Activated CD4-positive, alpha-beta T cell treated with anti-CD3 and anti-CD28 coated beads, Interleukin-2, amount 10 ng/mL, durations not matched to agents 7 days and 5 days (primary cell): ENCODE measurements at places on chromosomes 7 and 10. TPM values are rescaled to one million over a fixed set of nuclear protein-coding genes. Genes with fewer than 3 reads are reported as not detected.

- no peaks in the 10 kb centered on the region for H3K4me1 ChIP-seq
- H3K36me3 ChIP-seq: no peaks in the 10 kb centered on the region
- DNase-seq: no peak
- no peak overlapping the region for H3K4me3 ChIP-seq
- H3K27me3 ChIP-seq: no peaks in the 10 kb centered on the region
Measured at GRCh38 chr10:44520651-44521050, 135.8 kb upstream of the CXCL12 start.

- H3K27ac ChIP-seq: peak overlapping the region; percentile 78
- H3K4me1 ChIP-seq: peaks cover 30% of the 10 kb centered on the region
- DNase-seq: no peak
- H3K4me3 ChIP-seq: peak overlapping the region; percentile 0
Measured at GRCh38 chr10:124748953-124749645, 4.9 kb upstream of the FAM53B start.

GRCh38 chr10:17989908-17990767 is 38.4 kb downstream of the SLC39A12 start:
- H3K4me3 ChIP-seq: no peak overlapping the region
- H3K27me3 ChIP-seq: no peaks in the 10 kb centered on the region
- no peak for DNase-seq
- H3K27ac ChIP-seq: no peak overlapping the region
- H3K4me1 ChIP-seq: no peaks in the 10 kb centered on the region

DNA sequence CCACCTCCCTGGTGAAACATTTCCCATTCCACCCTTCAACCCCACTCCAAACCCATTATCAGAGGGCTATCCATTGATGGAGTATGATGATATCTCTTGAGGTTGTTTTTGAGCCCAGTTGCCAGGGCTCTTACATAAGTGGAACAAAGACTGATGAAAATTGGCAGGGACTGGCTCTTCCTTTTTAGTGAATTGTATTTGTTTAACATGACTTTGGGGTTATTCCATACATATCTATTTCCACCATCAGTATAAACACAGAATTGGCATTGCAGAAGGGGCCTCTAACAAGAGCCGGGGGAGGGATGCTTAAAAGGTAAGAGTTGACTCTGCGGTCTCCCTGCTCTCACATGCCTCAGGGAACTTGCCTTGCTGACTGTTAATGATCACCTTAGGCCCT is 28.9 kb downstream of the FZD1 start:
- H3K27me3 ChIP-seq: peaks cover 5% of the 10 kb centered on the region
- H3K27ac ChIP-seq: no peak overlapping the region
- no peaks in the 10 kb centered on the region for H3K4me1 ChIP-seq
- DNase-seq: no peak
- no peak overlapping the region for H3K4me3 ChIP-seq

GRCh38 chr10:103395754-103396066 is 565 bp downstream of the ATP5MK start:
- peaks cover 39% of the 10 kb centered on the region for H3K36me3 ChIP-seq
- H3K4me1 ChIP-seq: peaks cover 56% of the 10 kb centered on the region
- no peaks in the 10 kb centered on the region for H3K27me3 ChIP-seq
- H3K4me3 ChIP-seq: peak overlapping the region; percentile 91

GRCh38 chr7:23604296-23604640 is 7.1 kb downstream of the CCDC126 start:
- peaks cover 16% of the 10 kb centered on the region for H3K4me1 ChIP-seq
- H3K36me3 ChIP-seq: no peaks in the 10 kb centered on the region
- no peaks in the 10 kb centered on the region for H3K27me3 ChIP-seq

DNA sequence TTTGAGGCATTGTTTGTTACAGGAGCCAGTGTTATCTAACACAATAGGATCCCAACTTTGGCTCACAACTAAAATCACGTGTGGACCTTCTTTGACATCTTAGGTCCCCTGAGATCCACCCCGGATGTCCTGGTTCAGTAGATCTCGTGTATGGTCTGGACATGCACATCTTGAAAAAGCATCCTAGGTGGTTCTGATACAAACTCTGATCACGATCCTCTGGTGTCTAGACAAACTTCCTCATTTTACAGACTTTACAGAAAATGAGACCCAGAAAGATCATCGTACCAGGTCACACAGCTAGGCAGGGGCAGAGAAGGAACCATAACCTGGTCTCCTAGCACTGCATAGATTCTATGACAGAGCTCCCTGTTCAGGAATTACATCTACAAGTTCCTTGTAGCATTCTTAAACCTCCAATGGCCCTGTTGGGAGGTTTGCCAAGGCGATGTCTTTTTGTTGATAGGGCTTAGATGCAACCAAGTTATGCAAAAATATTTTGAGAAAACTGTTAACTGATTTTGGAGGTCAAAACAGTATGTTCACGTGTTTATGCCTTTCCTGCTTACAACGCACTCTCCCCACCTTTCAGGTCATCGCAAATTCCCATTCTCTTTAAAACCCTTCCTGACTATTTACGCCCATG is 30.8 kb upstream of the CHST15 start:
- no peak overlapping the region for H3K27ac ChIP-seq
- H3K27me3 ChIP-seq: no peaks in the 10 kb centered on the region

GRCh38 chr10:93505075-93505474 is 8.7 kb downstream of the CEP55 start:
- H3K4me3 ChIP-seq: no peak overlapping the region
- H3K27me3 ChIP-seq: no peaks in the 10 kb centered on the region
- H3K27ac ChIP-seq: no peak overlapping the region

GRCh38 chr7:101915000-101915399 is 97.6 kb downstream of the CUX1 start:
- no peak overlapping the region for H3K27ac ChIP-seq
- H3K27me3 ChIP-seq: no peaks in the 10 kb centered on the region
- no peak overlapping the region for H3K4me3 ChIP-seq
- peaks cover 10% of the 10 kb centered on the region for H3K36me3 ChIP-seq
- peaks cover 5% of the 10 kb centered on the region for H3K4me1 ChIP-seq

DNA sequence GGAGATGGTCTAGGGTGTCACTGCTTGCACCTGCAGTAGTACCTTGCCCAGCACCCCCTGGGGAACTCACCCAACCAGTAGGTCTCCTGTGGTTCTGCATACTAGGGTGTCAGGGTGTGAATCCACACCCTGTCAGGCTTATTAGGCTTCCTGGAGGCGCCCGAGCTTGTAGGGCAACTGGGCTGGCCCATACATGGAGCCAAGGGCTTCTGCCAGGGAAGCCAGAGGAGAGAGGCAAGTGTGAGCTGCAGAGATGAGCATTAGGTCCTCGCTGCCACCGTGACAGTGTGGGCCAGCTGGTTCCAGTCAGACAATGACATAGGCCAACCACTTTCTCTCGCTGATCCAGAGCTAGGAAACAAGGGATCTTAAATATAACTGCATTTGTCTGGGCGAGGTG is 11.2 kb downstream of the MXI1 start:
- no peaks in the 10 kb centered on the region for H3K27me3 ChIP-seq
- no peak overlapping the region for H3K4me3 ChIP-seq
- H3K36me3 ChIP-seq: peaks cover 5% of the 10 kb centered on the region
- no peak for DNase-seq

- H3K27me3 ChIP-seq: no peaks in the 10 kb centered on the region
- H3K36me3 ChIP-seq: no peaks in the 10 kb centered on the region
- no peak for DNase-seq
- no peak overlapping the region for H3K4me3 ChIP-seq
- no peak overlapping the region for H3K27ac ChIP-seq
Measured at GRCh38 chr7:78203042-78203720, 404.6 kb downstream of the PHTF2 start.

- peak; percentile 18 for DNase-seq
- H3K4me3 ChIP-seq: no peak overlapping the region
- H3K27me3 ChIP-seq: no peaks in the 10 kb centered on the region
- H3K4me1 ChIP-seq: no peaks in the 10 kb centered on the region
Measured at GRCh38 chr7:19491821-19492452, 216.9 kb downstream of the POLR1F start.

DNA sequence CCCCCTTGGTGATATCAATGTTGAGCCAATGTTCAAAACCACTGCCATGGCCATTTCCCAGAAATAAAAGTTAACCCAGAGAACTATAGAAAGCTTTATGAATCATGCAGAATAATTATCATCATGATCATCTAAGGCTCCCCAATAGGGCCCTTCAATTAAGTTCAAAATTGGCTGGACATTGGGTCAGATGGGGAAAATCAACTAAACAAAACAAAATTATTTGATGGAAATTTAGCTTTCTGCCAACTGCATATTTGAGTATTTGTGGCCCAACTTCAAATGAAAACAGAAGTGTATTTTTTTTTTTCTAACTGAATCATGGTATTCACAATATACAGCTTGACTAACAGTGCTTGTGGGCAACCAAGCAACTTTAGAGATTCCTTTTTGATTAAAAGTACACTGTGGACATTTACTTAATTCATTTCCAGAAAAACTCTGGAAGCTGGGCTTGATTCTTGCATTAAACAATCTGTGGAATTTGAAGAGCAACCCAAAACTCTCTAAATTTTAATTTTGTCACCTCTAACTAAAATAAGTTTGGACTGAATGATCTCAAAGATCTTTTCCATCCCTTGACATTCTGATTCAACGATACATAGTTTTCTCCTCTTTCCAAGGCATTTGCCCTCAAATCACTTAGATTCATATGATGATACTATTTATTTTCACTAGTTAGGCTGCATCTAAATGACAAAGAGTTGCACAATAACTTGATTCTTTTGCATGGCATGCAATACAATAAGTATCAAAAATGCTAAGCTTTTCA is 203.2 kb downstream of the AHR start:
- DNase-seq: no peak
- peaks cover 5% of the 10 kb centered on the region for H3K27me3 ChIP-seq
- H3K27ac ChIP-seq: no peak overlapping the region
- no peak overlapping the region for H3K4me3 ChIP-seq
- H3K36me3 ChIP-seq: no peaks in the 10 kb centered on the region
- no peaks in the 10 kb centered on the region for H3K4me1 ChIP-seq

DNA sequence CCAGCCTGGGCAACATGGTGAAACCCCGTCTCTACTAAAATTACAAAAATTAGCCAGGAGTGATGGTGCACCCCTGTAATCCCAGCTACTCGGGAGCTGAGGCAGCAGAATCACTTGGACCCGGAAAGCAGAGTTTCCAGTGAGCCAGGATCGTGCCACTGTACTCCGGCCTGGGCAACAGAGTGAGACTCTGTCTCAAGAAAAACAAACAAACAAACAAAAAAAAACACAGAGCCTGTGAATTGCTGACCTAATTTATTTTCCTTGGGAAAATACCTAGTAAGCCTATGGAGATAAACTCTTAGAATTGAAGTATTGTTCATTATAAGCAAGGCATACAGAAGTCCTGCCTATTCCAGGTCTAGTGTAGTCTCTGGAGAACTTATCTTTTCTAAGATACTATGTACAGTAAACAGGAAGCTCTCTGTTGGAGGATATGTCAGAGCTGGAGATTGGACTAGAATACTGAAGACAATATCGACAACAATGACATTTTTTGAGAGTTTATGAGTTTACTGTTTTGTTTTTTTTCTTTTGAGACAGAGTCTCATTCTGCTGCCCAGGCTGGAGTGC is 14.9 kb downstream of the GTF2I start:
- no peak overlapping the region for H3K27ac ChIP-seq
- H3K36me3 ChIP-seq: peaks cover 13% of the 10 kb centered on the region
- H3K4me3 ChIP-seq: no peak overlapping the region
- no peak for DNase-seq
- peaks cover 35% of the 10 kb centered on the region for H3K4me1 ChIP-seq
- no peaks in the 10 kb centered on the region for H3K27me3 ChIP-seq

- no peak overlapping the region for H3K27ac ChIP-seq
- no peak overlapping the region for H3K4me3 ChIP-seq
- H3K36me3 ChIP-seq: no peaks in the 10 kb centered on the region
Measured at GRCh38 chr10:122341141-122341810, 33.2 kb upstream of the PLEKHA1 start.

- H3K27me3 ChIP-seq: no peaks in the 10 kb centered on the region
- H3K27ac ChIP-seq: no peak overlapping the region
- DNase-seq: no peak
- H3K4me3 ChIP-seq: no peak overlapping the region
Measured at GRCh38 chr7:17912536-17913235, 27.6 kb downstream of the SNX13 start.

Gene MSS51
- 3.4 TPM for total RNA-seq

Gene VWA2
- not detected for total RNA-seq

Gene MMRN2
- not detected for total RNA-seq

Gene ARHGEF35
- total RNA-seq: 4.2 TPM

Gene DCLRE1C
- 60.4 TPM for total RNA-seq

Gene GJD4
- not detected for total RNA-seq
